ENCODE measurements at places on chromosomes 3 and 15.

- DNase-seq: no peak
Observed at GRCh38 chr3:23271876-23272741, 69.0 kb downstream of the UBE2E2 start.

- DNase-seq: no peak
Observed at GRCh38 chr15:65399997-65400396, 22.2 kb upstream of the IGDCC3 start.

DNA sequence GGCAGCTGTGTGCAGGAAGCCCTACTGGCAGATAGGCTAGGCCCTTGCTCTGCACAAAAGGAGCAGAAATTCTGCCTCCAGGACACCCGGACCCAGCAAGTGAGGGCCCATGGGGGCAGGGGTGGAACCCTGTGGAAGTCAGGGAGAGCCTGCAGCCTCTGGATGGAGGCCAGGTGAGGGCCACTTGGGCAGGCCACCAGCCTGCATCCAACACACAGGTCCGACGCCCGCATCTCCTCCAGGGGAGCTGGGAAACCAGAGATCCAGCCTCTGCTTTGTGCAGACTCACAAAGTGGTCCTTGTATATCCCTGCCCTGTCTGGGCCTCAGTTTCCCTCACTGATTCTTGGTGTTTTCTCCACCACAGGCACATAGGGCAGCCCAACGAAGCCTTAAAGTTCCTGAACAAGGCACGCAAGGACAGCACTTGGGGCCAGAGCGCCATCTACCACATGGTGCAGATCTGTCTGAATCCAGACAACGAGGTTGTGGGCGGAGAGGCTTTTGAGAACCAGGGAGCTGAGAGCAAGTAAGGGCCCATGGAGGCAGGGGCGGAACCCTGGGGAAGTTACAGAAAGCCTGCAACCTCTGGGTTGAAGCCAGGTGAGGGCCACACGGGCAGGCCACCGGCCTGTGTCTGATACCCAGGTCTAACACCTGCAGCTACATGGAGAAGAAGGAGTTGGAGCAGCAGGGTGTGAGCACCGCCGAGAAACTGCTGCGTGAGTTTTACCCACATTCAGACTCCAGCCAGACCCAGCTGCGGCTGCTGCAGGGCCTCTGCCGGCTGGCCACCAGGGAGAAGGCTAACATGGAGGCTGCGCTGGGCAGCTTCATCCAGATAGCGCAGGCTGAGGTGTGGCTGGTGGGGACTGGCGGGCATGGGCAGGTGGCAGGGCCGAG, 16.6 kb downstream of the CSRNP1 start:
- no peak for DNase-seq

DNA sequence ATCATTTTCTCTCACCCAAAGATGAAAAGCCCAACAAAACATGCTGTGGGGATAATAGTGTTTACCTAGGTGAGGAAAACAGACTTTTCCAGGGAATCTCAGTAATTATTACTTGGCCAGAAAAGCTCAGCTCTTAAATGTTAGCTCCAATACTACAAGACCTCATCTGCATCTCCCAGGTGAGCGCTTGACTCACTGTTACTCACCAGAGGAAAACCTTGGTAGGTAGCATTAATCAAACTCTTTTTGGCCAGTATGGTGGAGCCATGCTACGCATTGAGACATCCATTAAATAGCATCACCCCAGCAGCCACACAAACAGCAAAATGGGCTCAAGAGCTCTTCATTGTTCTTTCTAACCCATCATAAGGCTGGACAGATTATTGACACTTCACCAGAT, 99.0 kb downstream of the TIGIT start:
- no peak for DNase-seq

- no peak for DNase-seq
Observed at GRCh38 chr15:38050529-38051448, 116.3 kb downstream of the TMCO5A start.

GRCh38 chr15:39140060-39140604, 440.7 kb upstream of the THBS1 start:
- DNase-seq: peak; percentile 95

All from CMK (cell line).